H1 (cell line): ENCODE measurements at places on chromosomes 12 and 14. TPM values are rescaled to one million over a fixed set of nuclear protein-coding genes. Genes with fewer than 3 reads are reported as not detected.

GRCh38 chr14:52355526-52355925 lies 41.4 kb downstream of the PTGER2 start:
- no peak for DNase-seq

DNA sequence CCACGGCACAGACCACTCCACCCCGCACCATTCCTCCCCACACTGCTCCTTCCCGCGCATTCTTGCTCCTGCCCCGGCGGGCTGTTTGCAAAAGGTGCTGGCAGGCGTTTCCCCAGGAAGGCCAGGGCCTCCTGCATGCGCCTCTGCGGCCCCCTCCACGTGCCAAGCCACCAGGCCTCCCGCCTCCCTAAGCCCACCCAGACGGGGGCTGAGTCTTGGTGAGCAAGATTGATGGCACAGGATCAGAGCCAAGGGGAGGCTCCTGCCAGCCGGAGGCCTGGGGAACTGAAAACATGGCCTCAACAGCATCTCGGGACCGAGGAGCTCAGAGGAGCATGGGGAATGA lies 328.3 kb upstream of the DIO3 start:
- DNase-seq = no peak

DNA sequence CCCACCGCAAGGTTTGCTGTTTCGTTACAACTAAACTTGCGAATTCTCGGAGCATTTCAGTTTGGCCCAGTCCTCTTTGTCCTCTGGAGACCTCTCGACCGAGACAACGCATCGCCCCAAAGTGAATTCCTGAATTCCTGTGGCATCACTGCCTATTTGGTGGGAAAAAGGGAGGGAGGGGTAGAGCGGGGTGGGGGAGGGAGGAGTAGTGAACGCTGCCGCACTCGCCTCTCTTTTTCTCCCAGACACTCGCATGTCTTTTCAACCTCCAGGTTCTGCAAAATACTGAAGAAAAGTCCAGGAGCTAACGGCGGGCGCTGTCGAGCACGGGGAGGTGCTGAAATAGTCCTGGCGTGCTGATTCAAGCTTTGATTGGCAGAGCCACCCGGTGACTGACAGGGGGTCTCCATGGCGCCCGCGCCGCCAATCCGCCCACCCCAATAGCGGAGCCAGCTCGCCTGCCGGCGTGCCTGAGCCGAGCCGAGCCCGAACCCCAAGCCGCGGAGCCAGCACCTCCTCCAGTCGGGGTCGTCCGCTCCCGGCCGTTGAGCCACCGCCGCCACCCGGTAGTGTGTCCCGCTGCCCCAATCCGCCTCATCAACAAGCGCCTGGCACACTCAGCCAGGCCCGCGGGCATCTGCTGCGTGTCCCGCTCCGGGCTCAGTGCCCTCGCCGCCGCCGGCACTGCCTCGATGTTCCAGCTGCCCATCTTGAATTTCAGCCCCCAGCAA lies at the start of gene SIX6:
Gene SIX6 (plus strand): TSS at position 440 of the 731 bp plus-strand sequence. CDS start 253 bp downstream, at position 693.
- DNase-seq = no peak

DNA sequence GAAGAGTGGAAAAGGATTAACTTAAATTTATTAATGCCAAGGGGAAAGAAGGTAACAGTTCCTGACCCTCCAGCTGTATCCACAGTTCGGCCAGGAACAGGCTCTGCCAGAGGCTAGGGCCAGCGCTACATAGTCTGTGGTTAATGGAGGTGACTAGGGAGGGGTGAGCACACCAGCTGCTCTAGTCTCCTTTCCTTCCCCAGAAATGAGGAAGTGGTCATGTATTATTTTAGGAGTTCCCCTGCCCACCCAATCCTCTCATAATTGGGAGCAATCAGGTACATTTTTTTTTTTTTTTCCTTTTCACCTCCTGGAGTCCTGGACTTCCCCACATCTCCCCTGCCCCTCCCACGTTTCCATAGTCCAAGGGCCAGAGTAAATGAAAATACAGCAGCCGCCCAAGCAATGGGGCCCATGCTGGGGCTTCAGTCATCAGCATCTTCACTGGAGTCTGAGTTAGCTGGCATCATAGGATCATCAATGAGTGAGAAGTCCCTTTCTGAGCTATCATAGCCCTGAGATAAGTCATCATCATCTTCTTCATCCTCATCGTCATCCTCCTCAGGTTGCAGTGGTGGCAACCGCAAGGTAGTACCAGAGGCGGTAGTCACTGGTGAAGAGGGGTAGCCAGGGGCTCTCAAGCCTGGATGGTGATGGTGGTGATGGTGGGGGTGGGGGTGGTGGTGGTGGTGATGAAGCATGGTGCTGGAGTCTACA lies 1.5 kb upstream of the SUPT16H start:
- DNase-seq = no peak

DNA sequence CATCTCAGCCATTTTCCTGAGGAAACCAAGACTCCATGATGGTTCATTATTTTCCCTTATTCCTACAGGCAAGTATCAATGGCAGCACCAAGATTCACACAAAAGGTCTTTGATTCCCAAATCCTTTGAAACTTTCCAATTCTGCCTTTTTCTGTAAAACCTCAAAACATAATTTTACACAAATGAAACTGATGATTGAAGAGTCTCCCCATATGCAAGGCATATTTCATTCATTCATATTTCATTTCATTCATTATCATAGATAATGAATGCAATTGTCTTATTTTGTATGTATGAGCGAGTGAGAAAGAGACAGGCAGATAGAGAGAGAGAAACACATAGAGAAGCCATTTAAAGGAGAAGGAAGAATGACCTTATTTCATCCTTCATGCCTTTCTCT lies 172.8 kb downstream of the BTG1 start:
- DNase-seq = no peak

Gene ZC2HC1C
- 1.2 and 1.7 TPM in 2 replicates for total RNA-seq

Gene NFATC4
- total RNA-seq = 47.3 and 51.2 TPM in 2 replicates

Gene PTCSC3
- not detected in 2 replicates for total RNA-seq

Gene GSC
- 0.34 and 0.54 TPM in 2 replicates for total RNA-seq
